Pancreas (tissue), 10 donors: ENCODE measurements at places on chromosomes 1 and 21.

DNA sequence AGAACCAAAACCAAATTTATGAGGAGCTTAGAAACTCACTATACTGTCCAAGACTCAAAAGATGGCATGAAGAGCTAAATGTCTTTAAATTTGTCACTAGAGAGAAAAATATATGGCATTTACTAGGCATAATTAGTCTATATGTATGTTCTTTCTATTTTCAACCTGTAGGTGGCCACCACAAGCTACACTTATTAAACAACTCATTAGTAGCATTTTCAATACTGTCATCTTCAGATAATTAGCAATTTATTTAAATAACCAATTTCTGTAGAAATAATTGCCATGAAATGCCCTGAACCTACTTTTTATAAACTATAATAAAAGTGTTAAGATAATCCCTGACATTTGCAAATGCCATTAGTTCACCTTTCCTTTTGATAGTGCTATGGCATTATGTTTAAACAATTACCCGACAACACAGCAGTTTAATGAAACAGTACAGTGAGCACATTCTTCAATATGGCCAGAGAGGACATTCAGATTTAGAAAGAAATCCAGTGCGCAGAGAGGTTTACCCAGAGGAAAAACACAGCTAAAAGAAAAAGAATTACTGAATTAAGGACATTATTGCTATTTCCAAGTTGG, 522.5 kb downstream of the PTBP2 start:
- no peak overlapping the region for H3K27ac ChIP-seq
- H3K4me1 ChIP-seq, result no peaks in the 10 kb centered on the region
- DNase-seq, result no peak
- no peak overlapping the region for H3K4me3 ChIP-seq

- DNase-seq, result no peak
- H3K27me3 ChIP-seq, result no peaks in the 10 kb centered on the region
- no peak overlapping the region for H3K27ac ChIP-seq
- H3K36me3 ChIP-seq, result no peaks in the 10 kb centered on the region
- H3K4me3 ChIP-seq, result no peak overlapping the region
Observed at GRCh38 chr1:226575739-226576378, 27.3 kb downstream of the STUM start.

- H3K27me3 ChIP-seq, result no peaks in the 10 kb centered on the region
- no peak for DNase-seq
- H3K4me3 ChIP-seq, result no peak overlapping the region
- no peaks in the 10 kb centered on the region for H3K4me1 ChIP-seq
- no peaks in the 10 kb centered on the region for H3K36me3 ChIP-seq
- no peak overlapping the region for H3K27ac ChIP-seq
Observed at GRCh38 chr1:115429241-115429640, 91.2 kb upstream of the NGF start.

GRCh38 chr1:74689621-74690363, 16.2 kb upstream of the ERICH3 start:
- no peaks in the 10 kb centered on the region for H3K36me3 ChIP-seq
- no peaks in the 10 kb centered on the region for H3K27me3 ChIP-seq
- no peak overlapping the region for H3K27ac ChIP-seq
- H3K4me3 ChIP-seq, result no peak overlapping the region
- H3K4me1 ChIP-seq, result peaks cover 7% of the 10 kb centered on the region
- DNase-seq, result no peak

DNA sequence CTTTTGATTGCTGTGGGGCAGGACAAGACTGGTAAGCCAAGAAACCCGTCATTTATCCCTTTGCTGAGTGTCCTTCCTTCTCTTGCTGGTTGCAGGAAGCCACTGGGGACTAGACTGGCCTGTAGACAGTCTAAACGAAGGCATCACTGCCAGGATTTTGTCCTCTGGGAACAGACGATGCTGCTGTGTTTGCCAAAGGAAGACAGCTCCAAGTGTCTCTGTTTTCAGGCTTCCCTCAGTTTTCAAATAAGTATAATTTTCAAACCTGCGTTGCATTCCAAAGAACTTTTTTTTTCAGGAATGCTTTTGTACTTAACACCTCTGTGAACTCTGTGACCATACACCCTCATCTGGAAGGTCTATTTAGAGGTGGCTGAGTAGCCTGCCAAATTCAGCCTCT, 269.4 kb downstream of the HLX start:
- H3K4me1 ChIP-seq, result no peaks in the 10 kb centered on the region
- DNase-seq, result no peak
- no peaks in the 10 kb centered on the region for H3K36me3 ChIP-seq
- no peak overlapping the region for H3K27ac ChIP-seq
- no peaks in the 10 kb centered on the region for H3K27me3 ChIP-seq

- H3K4me3 ChIP-seq, result no peak overlapping the region
- H3K27me3 ChIP-seq, result no peaks in the 10 kb centered on the region
- no peak for DNase-seq
- no peaks in the 10 kb centered on the region for H3K36me3 ChIP-seq
Observed at GRCh38 chr1:185551008-185551407, 183.2 kb upstream of the HMCN1 start.

DNA sequence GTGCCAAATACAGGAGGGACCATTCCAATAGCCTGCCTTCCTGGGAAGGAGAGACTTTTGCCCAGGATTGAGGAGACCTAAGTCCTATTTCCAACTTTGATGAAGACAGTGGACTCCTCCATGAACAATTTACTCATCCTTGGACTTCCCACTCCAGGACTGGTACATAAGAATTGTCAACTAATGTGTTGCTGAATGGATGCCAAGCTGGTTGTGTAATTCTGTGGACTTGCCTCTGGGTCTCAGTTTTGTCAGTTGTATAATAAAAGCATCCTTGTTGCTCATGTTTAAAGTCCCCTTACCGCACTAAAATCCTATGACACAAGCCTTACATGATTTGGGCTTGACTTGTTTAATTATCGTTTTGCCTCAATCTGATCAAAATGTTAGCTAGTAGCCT, 13.2 kb upstream of the ZP4 start:
- H3K27me3 ChIP-seq, result no peaks in the 10 kb centered on the region
- no peak overlapping the region for H3K4me3 ChIP-seq
- H3K36me3 ChIP-seq, result no peaks in the 10 kb centered on the region
- no peak for DNase-seq
- H3K27ac ChIP-seq, result no peak overlapping the region
- no peaks in the 10 kb centered on the region for H3K4me1 ChIP-seq

DNA sequence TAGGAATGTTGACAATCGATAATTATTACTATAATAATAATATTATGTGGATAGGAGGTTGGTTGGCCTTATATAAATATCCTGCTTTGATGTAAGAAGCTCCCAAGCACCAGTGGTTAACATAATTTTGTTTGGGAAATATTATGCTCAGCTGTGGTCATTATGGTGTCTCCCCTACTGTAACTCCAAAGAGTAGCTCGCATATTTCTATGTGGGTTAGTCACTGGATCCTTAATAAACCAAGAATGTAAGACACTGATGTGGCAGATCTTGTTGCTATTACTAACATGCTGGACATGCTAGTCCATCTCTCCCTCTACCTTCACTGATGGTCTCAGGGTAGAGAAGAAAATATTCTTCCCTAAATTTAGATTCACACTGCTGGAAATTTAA, 79.2 kb upstream of the RALGPS2 start:
- DNase-seq, result no peak
- H3K4me3 ChIP-seq, result no peak overlapping the region
- H3K4me1 ChIP-seq, result peaks cover 13% of the 10 kb centered on the region
- H3K27ac ChIP-seq, result no peak overlapping the region

- peaks cover 8% of the 10 kb centered on the region for H3K4me1 ChIP-seq
- DNase-seq, result peak; percentile 44
- no peaks in the 10 kb centered on the region for H3K36me3 ChIP-seq
Observed at GRCh38 chr1:59292562-59292961, 4.3 kb upstream of the FGGY start.

- H3K27me3 ChIP-seq, result no peaks in the 10 kb centered on the region
- peak within 1 kb of the TSS; percentile 93 for H3K27ac ChIP-seq
- peaks cover 38% of the 10 kb centered on the region for H3K4me1 ChIP-seq
Observed at GRCh38 chr1:151831605-151832004, at the start of gene RORC. Gene RORC (minus strand): TSS chr1:151831802. CDS start chr1:151831764, 38 bp downstream.

GRCh38 chr1:14604414-14604813, 5.9 kb downstream of the KAZN start:
- DNase-seq, result no peak
- H3K27ac ChIP-seq, result no peak overlapping the region
- no peaks in the 10 kb centered on the region for H3K36me3 ChIP-seq
- H3K27me3 ChIP-seq, result no peaks in the 10 kb centered on the region
- no peaks in the 10 kb centered on the region for H3K4me1 ChIP-seq

GRCh38 chr1:200527670-200528069, 92.9 kb downstream of the KIF14 start:
- no peak for DNase-seq
- no peaks in the 10 kb centered on the region for H3K4me1 ChIP-seq
- H3K36me3 ChIP-seq, result no peaks in the 10 kb centered on the region
- H3K4me3 ChIP-seq, result no peak overlapping the region
- no peak overlapping the region for H3K27ac ChIP-seq

- DNase-seq, result no peak
- no peaks in the 10 kb centered on the region for H3K36me3 ChIP-seq
- H3K4me1 ChIP-seq, result no peaks in the 10 kb centered on the region
Observed at GRCh38 chr1:180528868-180529470, 26.6 kb upstream of the ACBD6 start.

DNA sequence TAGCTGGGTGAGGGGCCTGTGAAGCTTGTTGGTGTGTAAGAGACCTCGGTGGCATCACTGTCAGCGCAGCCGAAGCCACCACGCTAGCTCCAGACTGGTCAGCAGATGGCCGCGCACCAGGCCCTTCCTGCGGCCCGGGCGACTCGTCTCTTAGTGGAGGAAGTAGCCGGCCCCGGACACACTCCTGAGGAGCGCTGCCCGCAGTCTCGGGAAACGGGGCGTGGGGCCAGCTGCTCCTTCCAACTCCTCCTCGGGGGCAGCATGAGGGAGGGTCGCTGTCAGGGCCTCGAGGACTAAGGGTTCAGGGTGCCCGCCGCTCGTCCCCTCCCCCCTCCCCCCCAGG, 20.4 kb downstream of the H3-3A start:
- H3K36me3 ChIP-seq, result no peaks in the 10 kb centered on the region
- no peaks in the 10 kb centered on the region for H3K4me1 ChIP-seq
- no peaks in the 10 kb centered on the region for H3K27me3 ChIP-seq
- peak; percentile 87 for DNase-seq
- H3K27ac ChIP-seq, result peak overlapping the region; percentile 81

DNA sequence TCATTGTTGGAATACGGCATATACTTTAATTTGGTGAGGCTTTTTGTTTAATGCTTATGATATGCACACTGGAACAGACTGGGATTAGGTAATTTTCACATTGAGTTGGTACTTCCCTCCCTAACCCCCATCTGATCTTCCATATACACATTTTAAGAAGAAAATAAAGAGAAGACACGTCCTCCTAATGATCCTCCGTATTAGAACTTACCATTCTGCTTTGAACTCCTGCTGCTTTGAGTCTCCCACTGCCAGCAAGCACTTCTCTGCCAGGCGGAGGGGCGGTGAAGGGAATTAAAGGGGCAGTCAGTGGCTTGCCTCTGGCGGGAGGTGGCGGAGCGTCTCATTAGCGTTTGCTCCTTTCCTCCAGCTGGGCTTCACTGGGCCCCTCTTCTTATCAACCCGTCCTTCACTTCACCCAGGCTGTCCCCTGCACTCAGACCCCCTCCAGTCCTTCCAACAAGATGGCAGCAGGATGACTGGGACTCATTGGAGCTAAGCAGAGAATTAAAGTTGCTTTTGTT, 433.4 kb downstream of the KIF26B start:
- H3K4me1 ChIP-seq, result no peaks in the 10 kb centered on the region
- H3K27me3 ChIP-seq, result no peaks in the 10 kb centered on the region
- no peak overlapping the region for H3K27ac ChIP-seq
- no peak for DNase-seq
- H3K36me3 ChIP-seq, result no peaks in the 10 kb centered on the region

DNA sequence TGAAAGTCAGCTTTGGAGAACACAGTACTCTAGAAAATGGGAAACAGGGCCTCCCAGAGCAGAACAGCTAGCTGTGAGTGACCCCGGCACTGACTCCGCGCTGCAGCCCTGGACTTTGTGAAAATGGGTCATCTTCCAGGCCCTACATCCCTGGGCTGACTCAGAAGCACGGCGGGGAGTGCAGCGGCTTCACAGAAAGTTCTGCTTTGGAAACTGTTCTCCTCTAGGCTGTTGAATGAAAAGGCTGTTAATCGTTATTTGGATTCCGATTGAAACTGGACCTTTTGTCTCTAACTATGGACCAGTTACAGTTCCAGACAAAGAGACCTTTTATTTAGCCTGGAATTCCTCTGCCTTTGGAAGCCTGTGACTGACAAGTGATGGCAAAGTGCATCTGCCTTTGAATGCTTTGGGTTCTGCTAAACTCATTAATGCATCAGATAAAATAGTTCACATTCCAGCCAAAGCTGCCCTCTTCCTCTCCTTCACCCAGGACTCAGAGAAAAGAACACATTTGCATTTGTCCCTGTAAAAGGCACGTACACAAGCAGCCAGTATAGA, 144.9 kb upstream of the HOOK1 start:
- H3K36me3 ChIP-seq, result no peaks in the 10 kb centered on the region
- H3K27me3 ChIP-seq, result no peaks in the 10 kb centered on the region

DNA sequence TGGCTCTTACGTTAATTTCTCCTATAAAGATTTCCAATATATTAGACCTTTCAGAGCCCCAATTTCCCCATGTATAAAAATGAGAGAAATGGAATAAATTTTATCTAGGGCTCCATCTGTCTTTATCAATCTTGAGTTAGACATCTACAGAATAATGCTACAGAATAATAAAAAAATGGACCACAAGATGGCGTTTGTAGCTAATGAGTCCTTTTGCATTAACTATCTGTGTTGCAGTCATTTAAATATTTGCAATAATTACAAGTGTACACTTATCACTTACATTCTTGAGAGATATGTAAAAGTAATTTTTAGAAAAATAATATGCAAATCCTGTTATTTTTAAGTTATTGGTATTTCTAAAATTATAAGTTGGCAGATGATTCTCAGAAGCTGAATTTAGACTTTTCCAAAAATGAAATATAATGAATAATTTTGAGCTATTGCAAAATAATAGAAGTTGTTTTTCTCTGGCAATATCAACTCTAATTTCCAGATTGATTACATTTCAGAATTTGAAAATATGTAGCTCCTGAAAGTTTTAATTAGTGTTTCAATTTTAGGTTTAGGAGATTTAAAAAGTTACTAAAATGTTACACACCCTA, 87.7 kb downstream of the SNX7 start:
- no peak overlapping the region for H3K27ac ChIP-seq
- H3K4me3 ChIP-seq, result no peak overlapping the region
- no peaks in the 10 kb centered on the region for H3K36me3 ChIP-seq
- H3K4me1 ChIP-seq, result no peaks in the 10 kb centered on the region

- H3K4me3 ChIP-seq, result no peak overlapping the region
- H3K27ac ChIP-seq, result no peak overlapping the region
- no peaks in the 10 kb centered on the region for H3K36me3 ChIP-seq
Observed at GRCh38 chr1:61140778-61141177, 58.4 kb downstream of the NFIA start.

DNA sequence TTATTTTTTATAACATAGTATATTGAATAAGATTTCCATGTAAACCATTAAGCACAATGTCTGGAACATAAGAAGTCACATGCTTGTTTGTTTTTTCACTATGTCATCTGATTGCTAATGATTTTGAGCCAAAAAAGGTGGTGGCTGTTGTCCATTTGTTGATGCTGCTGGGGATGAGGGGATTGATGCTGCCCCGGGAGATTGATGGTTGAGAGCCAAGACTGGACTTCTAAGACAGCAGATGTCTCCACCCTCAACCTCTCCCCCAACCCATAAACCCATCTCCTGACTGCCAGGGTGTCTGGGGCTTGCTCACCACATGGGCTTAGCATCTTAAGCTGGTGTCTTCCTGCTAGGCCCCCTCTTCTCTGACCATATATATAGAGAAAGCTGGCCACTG, 35.8 kb upstream of the CD34 start:
- H3K27me3 ChIP-seq, result no peaks in the 10 kb centered on the region
- no peak for DNase-seq
- no peaks in the 10 kb centered on the region for H3K4me1 ChIP-seq
- no peak overlapping the region for H3K4me3 ChIP-seq

- DNase-seq, result no peak
- no peak overlapping the region for H3K27ac ChIP-seq
- no peak overlapping the region for H3K4me3 ChIP-seq
Observed at GRCh38 chr1:9861360-9861759, 37.6 kb upstream of the CLSTN1 start.
